ENCODE measurements at places on chromosomes 2 and 18. TPM values are rescaled to one million over a fixed set of nuclear protein-coding genes. Genes with fewer than 3 reads are reported as not detected.

GRCh38 chr2:223418131-223418530 is 184.0 kb downstream of the SCG2 start:
- no peak for DNase-seq

CCDC141 gene
- total RNA-seq, result 18.2 TPM

DNA sequence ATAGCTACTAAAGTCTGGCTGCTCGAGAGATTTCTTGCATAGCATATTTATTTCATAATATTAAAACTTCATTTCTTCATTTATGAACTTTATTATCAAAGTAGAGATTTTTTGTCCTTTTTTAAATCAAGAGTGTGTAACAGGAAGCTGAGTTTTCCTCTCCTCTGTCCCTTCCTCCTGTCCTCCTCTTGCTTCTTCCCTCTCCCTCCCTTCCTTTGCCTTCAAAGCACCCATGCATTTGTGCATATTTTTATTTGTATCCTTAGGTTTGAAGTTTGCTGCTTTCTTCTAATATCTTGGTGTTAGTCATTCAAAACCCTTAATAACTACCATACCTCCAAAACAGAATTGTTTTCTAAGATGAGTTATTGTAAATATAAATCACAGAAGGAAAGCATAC is 174.6 kb downstream of the SNTG2 start:
- DNase-seq, result no peak

FAM161A gene
- total RNA-seq, result 2.1 TPM

DNA sequence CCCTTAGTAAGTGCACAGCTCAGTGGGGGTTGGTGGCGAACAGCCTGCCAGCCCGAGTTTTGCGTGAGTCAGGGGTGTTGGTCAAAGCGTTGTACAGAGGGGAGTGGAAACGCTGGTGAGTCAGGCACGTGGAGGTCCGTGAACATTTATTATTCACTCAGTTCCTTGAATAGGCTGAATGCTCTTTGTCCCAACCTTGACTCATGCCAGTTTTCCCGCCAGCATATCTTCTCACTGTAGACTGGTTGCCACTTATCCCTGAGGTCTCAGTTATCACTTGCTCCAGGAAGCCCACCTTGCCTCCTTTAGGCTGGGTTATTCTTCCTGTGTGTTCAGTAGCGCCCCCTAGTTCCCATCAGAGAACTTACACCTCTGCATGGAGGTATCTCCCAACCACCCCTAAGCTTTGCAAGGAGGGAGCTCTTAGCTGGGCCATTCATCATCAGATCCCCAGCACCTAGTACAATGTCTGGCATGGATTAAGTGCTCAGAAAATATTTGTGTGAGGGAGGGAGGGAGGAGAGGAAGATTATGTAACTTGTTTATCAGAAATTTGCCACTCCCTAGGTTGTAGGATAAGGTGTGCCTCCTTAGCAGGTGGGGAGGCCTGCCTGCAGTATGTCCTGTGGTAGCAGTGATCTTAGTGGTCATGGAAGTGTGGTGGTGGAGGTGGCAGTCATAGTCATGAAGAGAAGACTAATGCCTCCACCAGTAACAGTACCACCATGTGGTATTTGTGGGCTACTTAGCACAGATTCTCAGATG is 72.1 kb downstream of the CABLES1 start:
- no peak for DNase-seq

NEMP2 gene
- total RNA-seq, result 12.7 TPM

Data from T-helper 17 cell (primary cell).